ENCODE measurements at places on chromosomes 2 and 18.
A peak's percentile ranks its signal among the peaks of the same experiment; 100 is the strongest.

DNA sequence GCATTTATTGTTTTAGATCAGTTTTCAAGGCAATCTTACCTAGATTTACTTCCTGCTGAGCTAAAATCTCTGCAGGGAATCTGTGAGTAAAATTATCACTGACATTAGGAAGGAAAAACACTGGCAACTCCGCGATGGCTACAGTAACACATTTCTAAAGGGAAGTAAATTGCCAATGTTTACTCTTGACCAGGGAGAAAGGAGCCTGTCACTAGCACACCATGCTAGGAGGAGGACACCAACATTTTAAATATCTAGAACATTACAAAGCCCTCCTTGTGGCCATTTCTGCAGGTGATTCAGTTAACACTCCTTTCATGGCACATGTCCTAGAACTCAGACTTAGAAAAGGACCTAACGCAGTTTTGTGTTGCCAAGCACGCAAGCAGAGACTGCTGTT lies 58.4 kb downstream of the TCF4 start:
- DNase-seq, result no peak

GRCh38 chr2:127531221-127531648 lies 4.2 kb upstream of the MYO7B start:
- DNase-seq, result no peak

- no peak for DNase-seq
These were observed 333.6 kb upstream of the UBE2E3 start for GRCh38 chr2:180646756-180647155.

DNA sequence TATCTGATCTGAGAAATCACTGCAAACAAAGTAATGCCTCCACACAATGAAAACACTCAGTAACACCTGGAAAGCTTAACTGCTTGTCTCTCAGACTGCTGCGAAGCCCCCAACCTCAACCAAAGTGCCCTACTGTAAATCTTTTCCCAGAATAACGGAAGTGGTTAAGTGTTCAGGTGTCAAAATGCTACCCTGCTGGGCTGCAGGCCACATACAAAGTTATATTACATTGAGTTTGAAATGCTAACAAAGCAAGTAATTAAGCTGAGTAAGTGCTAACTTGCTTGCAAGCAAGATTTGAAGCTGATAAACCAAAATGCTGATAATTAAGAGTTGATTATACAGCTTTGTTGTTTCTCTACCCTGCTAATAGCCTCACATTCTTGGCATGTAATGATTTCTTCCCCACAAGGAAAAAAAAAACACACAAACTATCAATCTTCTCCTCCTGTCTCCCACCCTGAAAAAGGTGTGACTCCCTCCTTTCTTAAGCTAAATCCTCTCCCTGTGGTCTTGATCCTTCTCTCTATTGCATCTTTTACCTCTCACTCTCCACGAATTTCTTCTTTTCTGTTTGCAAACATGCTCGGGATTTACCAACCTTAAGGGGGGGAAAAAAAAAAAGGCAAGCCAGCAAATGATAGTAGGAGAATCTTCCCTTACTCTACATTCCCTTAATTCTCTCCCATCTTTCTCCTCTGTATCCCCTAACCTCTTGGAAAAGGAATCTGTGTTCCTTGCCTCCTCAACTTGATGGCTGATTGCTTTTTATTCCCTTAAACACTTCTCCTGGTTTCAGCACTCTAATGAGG lies 266.8 kb upstream of the SIX3 start:
- no peak for DNase-seq

GRCh38 chr2:14909795-14910194 lies 277.3 kb downstream of the LRATD1 start:
- DNase-seq, result no peak

GRCh38 chr2:227386630-227387029 lies 1.1 kb downstream of the SCYGR1 start:
- no peak for DNase-seq

DNA sequence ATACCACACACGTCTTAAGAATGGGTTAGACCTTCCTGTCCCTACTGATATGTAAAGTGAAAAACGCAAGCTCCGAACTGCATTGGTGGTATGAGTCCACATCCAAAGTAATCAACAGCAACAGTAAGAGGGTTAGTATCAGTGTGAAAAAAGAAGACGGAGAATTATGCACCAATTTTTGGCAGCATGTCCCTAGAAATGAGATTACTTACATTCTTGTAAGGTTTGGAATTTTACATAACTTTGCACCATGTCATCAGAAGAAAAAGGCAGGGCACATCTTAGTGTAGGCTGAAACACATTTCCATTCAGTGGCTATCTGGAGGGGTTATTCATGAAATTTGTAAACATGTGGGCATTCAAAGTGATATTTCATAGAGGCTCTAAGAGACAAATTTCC lies 88.2 kb downstream of the LONRF2 start:
- DNase-seq, result peak; percentile 41

- no peak for DNase-seq
These were observed 171.6 kb downstream of the MBD2 start for GRCh38 chr18:54052732-54053429.

GRCh38 chr2:23250371-23250770 lies 134.6 kb upstream of the KLHL29 start:
- DNase-seq, result no peak

- no peak for DNase-seq
These were observed 19.6 kb downstream of the COMMD1 start for GRCh38 chr2:61924895-61925663.

- DNase-seq, result no peak
These were observed 382.8 kb upstream of the GALNT5 start for GRCh38 chr2:156874707-156875106.

DNA sequence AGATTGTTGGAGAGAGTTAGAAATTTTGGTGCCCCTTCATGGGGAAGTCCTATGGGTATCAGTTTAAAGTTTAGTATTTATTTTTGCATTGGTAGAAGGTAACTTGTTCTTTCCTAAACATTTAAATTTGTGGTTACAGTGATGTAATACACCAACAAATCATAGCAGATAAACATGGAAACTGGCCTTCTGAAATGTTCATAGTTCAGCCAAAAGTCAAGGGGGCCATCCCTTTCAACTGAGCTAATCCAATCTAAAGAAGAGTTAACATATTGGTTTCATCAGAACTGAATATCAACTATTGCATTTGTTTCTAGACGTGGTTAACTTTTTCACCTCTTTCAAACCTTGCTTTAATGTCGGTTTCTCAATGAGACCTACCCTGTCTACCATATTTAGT lies 46.3 kb downstream of the PPP1R1C start:
- no peak for DNase-seq

DNA sequence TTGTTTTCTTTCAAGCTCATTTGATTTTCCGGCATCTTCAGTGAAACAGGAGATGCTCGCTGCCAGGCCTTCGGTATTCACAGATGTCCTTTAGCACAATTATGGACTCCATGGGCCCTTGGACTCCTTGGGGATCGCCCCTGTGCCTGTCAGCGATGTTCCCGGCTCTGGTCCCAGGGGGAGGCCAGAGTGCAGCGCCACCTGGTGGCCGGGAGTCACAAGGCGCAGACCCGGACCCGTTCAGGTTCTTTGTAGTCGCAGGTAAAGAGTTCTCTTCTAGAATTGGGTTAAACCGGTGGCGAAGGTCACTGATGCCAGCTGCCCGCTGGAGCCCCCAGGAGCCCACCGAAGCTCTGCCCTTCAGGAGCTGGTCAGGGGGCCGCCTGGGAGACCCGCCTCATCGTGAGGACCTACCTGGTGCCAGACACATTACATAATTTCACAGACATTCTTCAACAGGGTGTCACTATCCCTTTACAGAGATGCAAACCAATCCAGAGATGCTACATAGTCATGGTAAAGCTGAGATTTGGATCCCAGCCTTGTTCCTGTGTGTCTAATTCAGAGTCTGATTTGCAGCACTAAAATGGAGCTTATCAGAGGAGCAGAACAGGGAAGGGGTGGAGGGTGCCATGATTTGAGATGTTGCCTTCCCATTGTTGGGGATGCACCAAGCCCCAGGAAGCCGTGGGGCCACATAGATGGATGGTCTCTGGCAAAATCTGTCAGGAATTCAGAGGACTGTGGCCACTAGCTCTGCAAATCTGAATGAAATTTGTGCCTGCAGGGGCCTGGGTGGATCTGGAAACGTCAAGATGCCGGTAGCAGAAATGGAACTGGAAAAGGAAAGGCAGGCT lies 6.0 kb upstream of the INPP5D start:
- DNase-seq, result no peak

GRCh38 chr2:204258890-204259289 lies 286.4 kb upstream of the PARD3B start:
- DNase-seq, result no peak

Measured in AG04449 (cell line).